ENCODE measurements at places on chromosomes 5 and 9. TPM values are rescaled to one million over a fixed set of nuclear protein-coding genes. Genes with fewer than 3 reads are reported as not detected.

DNA sequence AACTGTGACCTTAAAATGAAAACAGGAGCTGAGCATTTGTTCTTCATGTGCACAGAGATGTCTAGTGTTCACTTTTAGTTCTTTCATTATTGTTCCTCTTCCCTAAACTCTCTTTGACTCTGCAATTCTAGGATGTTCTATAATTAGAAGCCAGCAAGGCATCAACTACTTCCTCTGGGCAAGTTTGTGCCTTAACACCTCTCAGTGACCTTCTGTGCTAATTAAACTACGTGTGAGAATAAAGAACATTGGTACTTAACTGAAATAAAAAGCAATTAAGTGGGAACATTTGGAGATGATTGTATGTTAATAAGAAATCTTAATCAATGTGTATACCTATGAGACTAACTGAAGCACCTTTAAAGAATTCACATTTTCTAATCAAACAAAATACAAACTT lies 242.8 kb downstream of the RASEF start:
- DNase-seq, result no peak

DNA sequence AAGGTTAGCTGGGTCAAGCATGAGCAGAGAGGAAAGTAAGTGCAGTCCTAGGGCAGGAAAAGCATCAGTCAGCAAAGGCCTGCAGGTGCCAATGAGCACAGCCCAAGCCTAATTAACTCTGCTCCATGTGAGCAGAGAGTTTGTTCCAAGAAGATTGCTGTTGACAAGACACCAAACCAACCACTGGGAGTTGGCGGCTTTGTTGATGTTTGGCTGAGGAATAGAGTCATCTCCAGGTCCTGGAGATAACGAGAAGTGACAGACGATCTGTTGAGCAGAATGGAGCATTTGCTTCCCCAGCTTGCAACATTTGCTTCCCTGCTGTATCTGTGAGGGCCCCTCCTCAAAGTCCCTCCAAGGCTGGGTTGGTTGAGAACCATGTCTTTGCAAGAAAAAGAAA lies 68.2 kb downstream of the FAM114A2 start:
- no peak for DNase-seq

- no peak for DNase-seq
These were observed 9.4 kb downstream of the TRAF1 start for GRCh38 chr9:120916991-120917880.

- no peak for DNase-seq
These were observed 354.3 kb upstream of the CDH9 start for GRCh38 chr5:27392716-27393115.

Gene CDH18
- 5.3 TPM for total RNA-seq

DNA sequence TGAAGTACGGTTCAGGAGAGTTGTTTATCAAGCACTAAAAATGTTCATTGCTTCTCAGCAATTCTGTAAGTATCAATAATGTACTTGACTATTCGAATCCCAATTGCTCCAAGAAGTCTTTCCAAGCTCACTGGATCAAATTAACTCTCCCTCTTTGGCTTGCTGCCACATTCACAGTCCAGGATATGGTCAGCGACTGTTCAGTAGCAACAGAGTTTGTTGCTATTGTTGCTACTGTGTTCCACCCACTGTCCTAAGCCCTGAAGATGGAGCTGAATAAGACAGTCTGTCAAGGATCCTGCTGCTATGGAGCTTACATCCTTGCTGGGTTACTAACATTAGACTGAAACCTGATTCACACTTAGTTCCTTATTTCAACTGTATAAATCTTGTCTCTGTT lies 110.8 kb downstream of the FGF10 start:
- no peak for DNase-seq

DNA sequence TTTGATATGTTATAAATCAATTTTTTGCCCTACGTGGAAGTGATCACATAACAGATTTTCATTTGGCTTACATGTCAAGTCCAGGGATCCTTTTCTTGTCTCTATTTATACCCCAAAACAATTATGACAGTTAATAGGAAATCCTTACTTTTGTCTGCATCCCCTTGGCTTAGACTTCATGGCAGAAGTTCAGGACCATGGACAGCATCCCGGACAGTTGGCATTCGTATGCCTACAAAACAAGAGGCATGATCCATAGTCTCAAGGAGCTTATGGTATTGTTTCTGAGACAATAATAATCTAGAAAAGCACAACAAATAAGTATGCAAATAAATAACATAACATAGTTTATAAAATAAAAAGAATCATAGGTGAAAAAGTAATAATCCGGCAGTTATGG lies 214.3 kb upstream of the GRIA1 start:
- DNase-seq, result peak; percentile 34

DNA sequence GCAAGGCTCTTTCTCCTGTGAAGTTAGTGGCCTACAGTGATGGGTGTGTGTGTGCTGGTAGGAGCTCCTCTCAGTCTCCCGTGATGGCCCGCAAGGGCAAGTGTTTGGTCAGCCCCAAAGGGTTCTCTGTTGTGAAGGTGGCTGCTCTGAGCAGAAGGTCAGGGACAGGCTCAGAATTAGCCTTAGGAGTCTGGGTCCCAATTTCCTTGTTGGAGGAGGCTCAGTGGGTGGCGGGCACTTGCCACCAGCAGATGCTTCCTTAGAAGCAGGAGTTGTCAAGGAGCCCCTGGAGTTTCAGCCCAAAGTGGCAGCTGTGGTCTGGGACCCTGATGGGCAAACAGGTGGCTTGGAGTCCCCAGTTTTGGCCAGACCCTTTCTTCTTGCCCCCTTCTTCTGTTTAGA lies 154.4 kb downstream of the MACROH2A1 start:
- DNase-seq, result no peak

GRCh38 chr9:93908591-93909241 lies 46.4 kb downstream of the BARX1 start:
- no peak for DNase-seq

DNA sequence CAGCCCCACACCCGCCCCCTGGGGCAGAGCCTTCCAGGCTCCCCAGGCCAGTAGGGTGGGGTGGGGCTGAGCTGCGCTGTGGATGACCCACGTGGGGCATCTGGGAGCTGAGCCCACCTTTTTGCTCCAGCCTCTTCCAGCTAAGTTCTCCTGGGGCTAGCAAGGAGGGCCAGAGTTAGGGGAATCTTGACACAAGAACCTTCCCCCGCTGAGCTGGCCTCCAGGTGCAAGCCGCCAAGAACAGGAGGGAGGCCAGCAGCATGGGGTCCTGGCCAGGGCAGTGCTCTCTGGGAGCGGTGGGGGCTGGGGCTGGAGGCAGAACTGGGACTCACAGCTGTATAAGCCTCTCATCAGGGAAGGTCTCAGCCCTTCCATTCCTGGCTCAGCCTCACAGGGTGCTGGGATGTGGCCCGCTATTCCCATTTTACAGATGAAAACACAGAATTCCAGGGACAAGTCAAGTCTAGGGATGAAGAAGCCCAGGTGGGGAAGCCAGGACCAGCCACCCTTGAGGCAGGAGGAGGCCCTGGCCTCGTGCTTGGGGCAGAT lies 21.5 kb downstream of the SARDH start:
- DNase-seq, result peak; percentile 54

GRCh38 chr9:137626464-137626863 lies 7.7 kb downstream of the EHMT1 start:
- no peak for DNase-seq
